Right lobe of liver (tissue), 6 donors: ENCODE measurements at places on chromosomes 2 and 18.

- no peaks in the 10 kb centered on the region for H3K36me3 ChIP-seq
- no peaks in the 10 kb centered on the region for H3K4me1 ChIP-seq
- no peak for DNase-seq
- no peak overlapping the region for H3K27ac ChIP-seq
- H3K4me3 ChIP-seq, result no peak overlapping the region
Measured at GRCh38 chr2:2809771-2810170, 478.7 kb upstream of the MYT1L start.

- H3K4me3 ChIP-seq, result no peak overlapping the region
- no peak for DNase-seq
- H3K27ac ChIP-seq, result no peak overlapping the region
- no peaks in the 10 kb centered on the region for H3K27me3 ChIP-seq
Measured at GRCh38 chr2:69729266-69729665, 12.7 kb upstream of the ANXA4 start.

DNA sequence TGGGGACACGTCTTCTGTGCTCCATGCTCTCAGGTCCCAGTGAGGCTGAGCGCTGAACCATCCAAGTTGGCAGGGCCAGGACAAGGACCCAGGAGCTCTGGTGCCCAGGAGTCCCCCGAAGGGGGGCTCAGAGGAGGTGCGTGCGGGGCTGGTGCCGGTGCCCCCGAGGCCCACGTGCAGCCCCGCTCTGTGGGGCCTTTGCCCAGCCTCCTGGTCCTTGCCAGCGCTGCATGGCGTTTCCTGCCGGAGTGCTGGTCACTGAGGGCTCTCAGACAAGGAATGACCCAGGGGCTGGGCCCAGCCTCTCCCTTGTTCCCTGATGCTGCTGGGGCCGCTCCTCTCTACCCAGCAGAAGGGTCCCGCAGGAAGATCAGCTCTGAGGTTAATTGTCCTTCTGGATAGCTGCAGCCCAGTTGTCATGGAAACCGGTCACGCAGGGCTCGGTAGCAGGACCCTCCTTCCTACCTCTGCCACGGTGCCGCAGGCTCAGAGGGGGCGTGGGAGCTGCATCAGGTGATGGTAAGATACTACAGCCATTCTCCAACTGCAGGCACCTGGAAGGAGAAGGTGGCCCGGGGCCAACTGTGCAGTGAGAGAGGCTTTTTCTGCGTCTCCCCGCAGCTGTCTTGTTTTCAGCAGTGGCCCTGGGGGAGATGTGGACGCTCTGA lies 64.5 kb downstream of the RRM2 start:
- no peaks in the 10 kb centered on the region for H3K36me3 ChIP-seq
- H3K4me1 ChIP-seq, result no peaks in the 10 kb centered on the region
- no peak for DNase-seq
- H3K27ac ChIP-seq, result no peak overlapping the region
- H3K27me3 ChIP-seq, result no peaks in the 10 kb centered on the region

DNA sequence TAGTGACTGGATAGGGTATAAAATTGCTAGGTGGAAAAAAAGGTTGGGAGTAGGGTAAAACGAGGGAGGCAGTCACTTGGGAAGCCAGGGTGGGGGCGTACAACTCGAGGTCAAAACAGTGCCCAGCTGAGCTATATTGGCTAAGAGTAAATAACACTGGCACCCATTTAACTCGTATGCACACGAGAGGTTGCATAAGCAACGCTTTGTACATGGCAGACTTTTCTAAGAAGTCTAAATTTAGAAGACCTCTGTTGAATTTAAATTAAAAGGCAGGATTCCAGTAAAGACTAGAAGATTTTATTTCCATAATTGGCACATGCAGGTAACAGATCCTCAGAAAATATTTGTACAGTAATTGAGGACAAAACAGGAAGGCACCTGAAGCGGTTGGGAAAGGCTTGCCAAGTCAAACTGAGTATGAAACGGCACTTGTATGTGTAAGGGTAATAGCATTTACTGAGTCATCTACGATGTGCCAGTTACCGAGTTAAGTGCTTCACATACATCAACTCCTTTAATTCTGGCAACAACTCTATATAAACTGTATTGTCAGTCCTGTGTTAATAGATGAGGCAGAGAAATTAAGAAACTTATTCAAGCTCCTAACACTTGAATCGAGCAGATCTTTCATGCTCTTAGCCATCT lies 1.4 kb upstream of the MALT1 start:
- H3K36me3 ChIP-seq, result no peaks in the 10 kb centered on the region
- DNase-seq, result no peak
- no peaks in the 10 kb centered on the region for H3K27me3 ChIP-seq
- H3K4me3 ChIP-seq, result no peak overlapping the region
- H3K27ac ChIP-seq, result no peak overlapping the region

- DNase-seq, result no peak
- no peaks in the 10 kb centered on the region for H3K27me3 ChIP-seq
- no peaks in the 10 kb centered on the region for H3K4me1 ChIP-seq
- no peaks in the 10 kb centered on the region for H3K36me3 ChIP-seq
- no peak overlapping the region for H3K27ac ChIP-seq
Measured at GRCh38 chr18:11785444-11786055, 65.7 kb upstream of the CHMP1B start.

GRCh38 chr2:16861111-16861510 lies 195.5 kb upstream of the CYRIA start:
- H3K27ac ChIP-seq, result no peak overlapping the region
- H3K4me1 ChIP-seq, result no peaks in the 10 kb centered on the region
- DNase-seq, result no peak
- no peak overlapping the region for H3K4me3 ChIP-seq

- H3K4me3 ChIP-seq, result no peak overlapping the region
- no peaks in the 10 kb centered on the region for H3K4me1 ChIP-seq
- no peak for DNase-seq
- peaks cover 2% of the 10 kb centered on the region for H3K36me3 ChIP-seq
- no peak overlapping the region for H3K27ac ChIP-seq
- no peaks in the 10 kb centered on the region for H3K27me3 ChIP-seq
Measured at GRCh38 chr2:3253913-3254441, 123.6 kb downstream of the EIPR1 start.

GRCh38 chr2:171531836-171532450 lies 9.7 kb downstream of the CYBRD1 start:
- H3K36me3 ChIP-seq, result no peaks in the 10 kb centered on the region
- H3K4me1 ChIP-seq, result no peaks in the 10 kb centered on the region
- DNase-seq, result no peak
- H3K27me3 ChIP-seq, result no peaks in the 10 kb centered on the region
- no peak overlapping the region for H3K4me3 ChIP-seq
- H3K27ac ChIP-seq, result no peak overlapping the region

DNA sequence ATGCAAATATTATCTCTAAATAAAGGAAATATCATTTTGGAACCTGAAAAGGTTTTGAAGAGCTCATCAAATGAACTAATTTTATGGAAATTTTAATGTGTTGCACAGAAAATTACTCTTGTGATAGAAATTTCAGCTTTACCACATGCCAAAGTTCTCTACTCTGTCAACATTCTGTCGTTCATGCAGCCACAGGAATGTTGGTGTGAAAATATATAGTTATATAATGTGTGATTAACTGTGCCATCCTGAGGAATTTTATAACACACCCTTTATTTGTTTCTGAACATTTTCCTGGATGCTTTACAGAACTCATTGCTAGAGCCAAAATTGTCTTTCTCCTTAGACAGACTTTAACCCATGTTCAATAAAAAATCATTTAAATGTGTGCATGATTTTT lies 202.5 kb upstream of the SLC8A1 start:
- no peak overlapping the region for H3K4me3 ChIP-seq
- H3K4me1 ChIP-seq, result no peaks in the 10 kb centered on the region
- H3K27me3 ChIP-seq, result no peaks in the 10 kb centered on the region
- DNase-seq, result no peak
- no peaks in the 10 kb centered on the region for H3K36me3 ChIP-seq

- no peak for DNase-seq
- no peak overlapping the region for H3K4me3 ChIP-seq
- H3K36me3 ChIP-seq, result no peaks in the 10 kb centered on the region
- H3K4me1 ChIP-seq, result no peaks in the 10 kb centered on the region
- no peak overlapping the region for H3K27ac ChIP-seq
- H3K27me3 ChIP-seq, result no peaks in the 10 kb centered on the region
Measured at GRCh38 chr2:166341426-166341825, 34.3 kb downstream of the SCN9A start.

DNA sequence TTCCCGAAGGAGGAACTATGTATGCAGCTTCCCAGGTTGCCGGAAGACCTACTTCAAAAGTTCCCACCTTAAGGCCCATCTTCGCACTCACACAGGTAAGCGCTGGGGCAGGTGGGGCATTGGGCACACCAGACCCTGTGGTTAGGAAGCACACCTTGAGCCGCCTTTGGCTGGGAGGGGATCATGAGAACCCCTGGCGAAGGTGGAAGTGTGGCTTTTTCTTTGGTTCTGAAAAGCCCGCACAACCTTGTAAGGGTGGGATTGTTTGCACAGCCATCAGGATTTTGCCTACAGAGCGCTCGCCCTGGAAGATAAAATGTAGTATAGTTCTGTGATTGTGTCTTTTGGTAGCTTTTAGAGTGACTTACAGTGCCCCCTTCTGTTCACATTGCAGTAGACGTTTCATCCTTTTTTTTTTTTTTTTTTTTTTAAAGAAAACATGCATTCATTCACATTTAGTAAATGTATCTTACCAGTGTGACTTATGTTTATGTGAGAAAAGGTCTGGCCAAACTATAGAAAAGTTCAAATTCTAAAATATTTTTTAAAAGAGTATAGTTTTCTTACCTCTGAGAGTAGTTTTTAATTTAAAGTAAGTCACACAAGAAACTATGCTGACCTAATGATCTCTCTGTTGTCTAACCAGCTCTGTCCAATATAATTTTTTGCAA lies 5.3 kb downstream of the KLF11 start:
- peak overlapping the region; percentile 94 for H3K27ac ChIP-seq
- H3K36me3 ChIP-seq, result peaks cover 3% of the 10 kb centered on the region
- no peaks in the 10 kb centered on the region for H3K27me3 ChIP-seq
- no peak overlapping the region for H3K4me3 ChIP-seq

- no peaks in the 10 kb centered on the region for H3K36me3 ChIP-seq
- no peak for DNase-seq
- H3K27ac ChIP-seq, result no peak overlapping the region
- no peaks in the 10 kb centered on the region for H3K4me1 ChIP-seq
Measured at GRCh38 chr2:151197184-151198108, 64.2 kb downstream of the RBM43 start.

- peak; percentile 52 for DNase-seq
- no peak overlapping the region for H3K4me3 ChIP-seq
- H3K27me3 ChIP-seq, result no peaks in the 10 kb centered on the region
- H3K36me3 ChIP-seq, result no peaks in the 10 kb centered on the region
- peak overlapping the region; percentile 75 for H3K27ac ChIP-seq
Measured at GRCh38 chr2:63663013-63663864, 74.5 kb downstream of the MDH1 start.

- no peaks in the 10 kb centered on the region for H3K27me3 ChIP-seq
- H3K4me3 ChIP-seq, result no peak overlapping the region
- H3K27ac ChIP-seq, result no peak overlapping the region
- no peaks in the 10 kb centered on the region for H3K36me3 ChIP-seq
- no peak for DNase-seq
- H3K4me1 ChIP-seq, result no peaks in the 10 kb centered on the region
Measured at GRCh38 chr18:69943021-69943420, 4.7 kb downstream of the CD226 start.

DNA sequence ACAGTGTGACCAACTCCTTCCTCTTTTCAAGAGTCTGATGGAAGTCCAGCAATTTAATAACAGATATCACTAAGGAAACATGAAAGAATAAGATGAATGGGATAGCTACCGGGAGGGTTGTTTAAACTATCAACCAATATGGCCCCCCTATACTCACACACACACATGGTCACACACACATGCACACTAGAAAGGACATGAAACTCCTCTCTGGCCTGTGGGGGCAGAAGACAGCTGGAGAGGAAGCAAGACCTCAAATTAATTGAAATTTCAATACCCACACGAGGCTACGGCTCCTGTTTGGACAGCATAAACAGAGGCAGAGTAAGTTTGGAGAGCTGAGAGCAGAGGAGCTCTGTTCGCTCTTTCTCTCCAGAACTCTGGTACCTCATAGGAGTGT lies 34.7 kb upstream of the REEP1 start:
- no peak overlapping the region for H3K4me3 ChIP-seq
- DNase-seq, result no peak
- H3K27ac ChIP-seq, result no peak overlapping the region
- H3K4me1 ChIP-seq, result no peaks in the 10 kb centered on the region
- H3K27me3 ChIP-seq, result no peaks in the 10 kb centered on the region

- no peaks in the 10 kb centered on the region for H3K27me3 ChIP-seq
- no peak overlapping the region for H3K4me3 ChIP-seq
- H3K27ac ChIP-seq, result no peak overlapping the region
- no peaks in the 10 kb centered on the region for H3K4me1 ChIP-seq
- no peak for DNase-seq
Measured at GRCh38 chr2:219289537-219290361, 10.6 kb downstream of the DNAJB2 start.

DNA sequence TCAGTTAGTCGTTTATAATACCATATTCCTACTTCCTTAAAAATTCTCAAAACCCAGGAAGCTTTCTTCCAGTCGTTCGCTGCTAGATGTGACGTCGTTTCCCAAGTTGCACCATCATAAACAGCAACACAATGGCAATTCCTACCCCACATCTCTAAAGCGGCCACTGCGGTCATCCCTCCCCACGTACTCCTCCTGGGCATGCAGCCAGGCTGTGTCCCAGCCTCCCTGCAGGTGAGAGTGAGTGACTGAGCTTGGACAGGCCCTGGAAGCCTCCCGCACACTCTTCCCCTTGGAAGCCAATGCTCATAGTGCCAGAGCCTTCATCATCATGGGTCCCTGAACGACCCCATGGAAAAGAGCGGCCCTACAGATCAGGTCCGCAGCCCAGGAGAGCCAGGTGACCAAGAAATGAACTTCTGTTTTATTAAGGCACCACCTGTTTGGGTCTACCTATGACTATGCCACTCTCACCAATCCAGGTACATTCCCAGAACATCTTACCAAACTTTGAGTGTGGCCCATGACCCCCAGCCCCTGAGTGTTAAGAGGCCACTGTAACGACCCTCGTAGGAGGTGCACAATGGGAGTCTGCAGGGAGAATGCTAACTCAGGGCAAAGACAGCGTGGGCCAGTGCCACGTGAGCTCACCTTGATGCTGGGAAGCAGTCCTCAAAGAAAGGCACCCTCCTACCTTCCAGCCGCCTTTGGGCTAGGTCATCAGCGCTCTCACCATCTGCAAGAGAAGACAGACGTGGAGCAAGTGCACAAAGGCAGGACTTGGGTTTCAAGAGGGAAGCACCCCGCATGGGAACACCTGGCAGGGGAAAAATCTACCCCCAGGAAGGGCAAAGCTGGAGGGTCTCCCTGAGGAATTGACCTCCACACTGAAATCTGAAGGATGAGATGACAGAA lies 74.7 kb upstream of the RAB6C start:
- no peaks in the 10 kb centered on the region for H3K27me3 ChIP-seq
- no peak overlapping the region for H3K27ac ChIP-seq
- H3K4me1 ChIP-seq, result no peaks in the 10 kb centered on the region
- no peaks in the 10 kb centered on the region for H3K36me3 ChIP-seq
- DNase-seq, result no peak
